ENCODE measurements at places on chromosomes 2 and 18.

- DNase-seq = no peak
These were observed 267.7 kb upstream of the CYRIA start for GRCh38 chr2:16933355-16933754.

DNA sequence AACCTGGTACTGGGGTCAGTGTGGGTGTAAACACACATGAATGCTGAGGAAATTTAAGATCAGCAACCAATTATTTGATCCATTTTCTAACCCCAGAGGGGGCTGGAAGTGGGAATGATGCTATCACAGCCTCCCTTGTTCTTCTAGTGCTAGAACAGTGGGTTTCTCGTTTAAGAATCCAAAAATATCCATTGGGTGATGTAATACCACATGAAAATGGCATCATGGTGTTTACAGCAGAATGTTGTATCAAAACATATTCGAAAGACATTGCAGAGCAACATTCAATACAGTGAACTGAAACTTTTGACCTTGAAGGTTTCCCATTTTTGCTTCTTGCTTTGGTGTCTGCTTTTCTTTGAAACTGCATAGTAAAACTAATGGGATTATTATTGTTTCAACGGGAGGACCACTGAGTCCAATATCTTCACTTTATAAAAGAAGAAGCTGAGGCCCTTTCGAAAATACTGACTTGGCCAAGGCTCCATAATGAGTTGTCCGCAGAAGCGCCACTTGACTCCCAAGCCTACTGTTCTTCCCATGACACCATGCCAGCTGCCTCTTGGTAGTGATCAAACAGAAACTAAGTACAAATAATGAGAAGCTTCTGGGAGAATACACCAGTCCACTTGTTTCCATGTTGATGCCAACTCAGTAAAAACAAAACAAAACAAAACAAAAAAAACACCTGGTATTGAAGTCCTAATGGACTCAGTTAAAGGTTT, 106.1 kb downstream of the COLEC12 start:
- no peak for DNase-seq

DNA sequence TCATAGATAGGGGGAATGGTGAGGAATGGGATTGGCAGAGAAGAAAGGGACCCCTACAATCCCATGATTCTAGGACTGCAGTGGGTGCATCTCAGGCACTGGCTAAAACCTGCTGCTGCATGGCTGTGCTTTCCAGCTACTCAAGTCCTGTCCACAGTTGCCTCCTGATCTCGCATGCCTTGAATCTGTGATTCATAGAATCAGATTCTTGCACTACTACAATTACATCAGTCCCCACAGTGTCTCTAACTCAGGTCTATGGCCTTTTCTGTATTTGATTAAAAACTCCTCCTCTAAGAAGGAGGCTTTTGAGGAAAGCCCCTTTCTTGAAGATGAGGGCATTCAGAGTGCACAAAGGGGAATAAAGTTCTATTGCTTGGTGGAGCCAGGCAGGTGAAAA, 117.4 kb downstream of the LRATD1 start:
- DNase-seq = no peak

- DNase-seq = no peak
These were observed 91.3 kb downstream of the SPATS2L start for GRCh38 chr2:200397785-200398184.

- no peak for DNase-seq
These were observed 29.4 kb upstream of the SNED1 start for GRCh38 chr2:240968731-240969624.

GRCh38 chr2:193703411-193703810, 1508.7 kb upstream of the TMEFF2 start:
- no peak for DNase-seq

DNA sequence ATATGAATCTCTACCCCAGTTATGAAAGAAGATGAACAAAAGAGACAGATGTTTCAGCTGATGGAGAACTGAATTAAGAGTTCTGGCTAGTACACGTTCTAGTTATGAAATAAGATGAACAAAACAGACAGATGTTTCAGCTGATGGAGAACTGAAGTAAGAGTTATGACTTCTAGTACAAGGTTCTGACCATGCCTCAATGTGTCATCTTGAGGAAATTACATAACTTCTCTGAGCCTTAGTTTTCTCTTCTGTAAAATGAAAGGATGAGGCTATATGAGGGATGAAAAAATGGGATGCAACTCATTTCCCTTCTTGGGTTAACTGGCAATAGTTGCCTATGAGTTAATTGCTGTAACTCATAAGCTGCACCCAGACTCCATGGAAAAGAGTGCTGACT, 92.9 kb upstream of the WDR75 start:
- no peak for DNase-seq

Measured in activated CD4-positive, CD25-positive, alpha-beta regulatory T cell treated with anti-CD3 and anti-CD28 coated beads, Interleukin-2, amount 50 U/mL, for 72 hours (primary cell).